ENCODE measurements at places on chromosomes 12 and 14. TPM values are rescaled to one million over a fixed set of nuclear protein-coding genes. Genes with fewer than 3 reads are reported as not detected.

The PABPN1 gene
- 156 TPM for total RNA-seq

The DIO2 gene
- 6.5 TPM for total RNA-seq

The TIMELESS gene
- total RNA-seq, result 37.0 TPM

The DLGAP5 gene
- 32.0 TPM for total RNA-seq

The CCDC175 gene
- not detected for total RNA-seq

The CLEC4C gene
- not detected for total RNA-seq

The TCL1A gene
- total RNA-seq, result not detected

The TROAP gene
- total RNA-seq, result 87.2 TPM

The GRIN2B gene
- total RNA-seq, result 4.6 TPM

The TRPV4 gene
- total RNA-seq, result 0.08 TPM

The IL23A gene
- 1.0 TPM for total RNA-seq

The KCNJ8 gene
- total RNA-seq, result 0.29 TPM

The SLC25A47 gene
- not detected for total RNA-seq

The HOXC5 gene
- 0.85 TPM for total RNA-seq

The CYP27B1 gene
- 1.8 TPM for total RNA-seq

The ERP27 gene
- total RNA-seq, result not detected

The PRH1 gene
- total RNA-seq, result 1.7 TPM

Measured in A549 treated with CORT108297 at 1 μM for 4 hours (cell line).